Stimulated activated CD4-positive, alpha-beta T cell treated with anti-CD3 and anti-CD28 coated beads, Interleukin-4, amount 100 ng/mL, for 4 hours (primary cell): ENCODE measurements at places on chromosomes 7 and 10.
A peak's percentile ranks its signal among the peaks of the same experiment; 100 is the strongest.

DNA sequence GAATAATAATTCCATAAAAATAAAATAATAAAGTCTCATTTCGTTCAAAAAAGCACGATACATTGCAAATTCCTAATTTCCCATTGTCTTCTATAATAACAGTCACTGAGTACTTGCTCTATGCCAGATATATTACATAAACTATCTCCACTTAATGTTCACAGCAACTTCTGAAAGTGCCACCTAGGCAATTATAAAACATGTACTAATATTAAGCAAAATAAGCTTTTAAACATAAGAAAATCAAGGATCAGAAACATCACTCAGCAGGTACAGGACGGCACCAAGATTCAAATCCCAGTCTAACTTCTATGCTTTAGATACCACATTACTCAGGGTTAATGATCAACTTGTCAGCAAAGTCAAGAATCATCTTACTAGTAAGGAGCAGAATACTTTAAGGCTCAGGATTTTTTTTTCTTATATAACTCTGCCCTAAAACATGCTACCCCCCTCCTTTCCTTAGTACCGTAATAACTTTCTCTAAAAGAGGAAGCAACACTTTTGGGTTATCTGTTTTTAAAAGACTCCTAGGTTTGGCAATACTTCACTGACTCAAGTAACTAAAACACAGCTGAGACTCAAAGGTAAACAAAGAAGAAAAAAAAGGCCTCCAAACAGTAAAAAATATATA is 51.3 kb downstream of the USP6NL start:
- DNase-seq, result no peak

- peak; percentile 18 for DNase-seq
These were observed 266 bp upstream of the MDFIC start for GRCh38 chr7:114921631-114922025.

DNA sequence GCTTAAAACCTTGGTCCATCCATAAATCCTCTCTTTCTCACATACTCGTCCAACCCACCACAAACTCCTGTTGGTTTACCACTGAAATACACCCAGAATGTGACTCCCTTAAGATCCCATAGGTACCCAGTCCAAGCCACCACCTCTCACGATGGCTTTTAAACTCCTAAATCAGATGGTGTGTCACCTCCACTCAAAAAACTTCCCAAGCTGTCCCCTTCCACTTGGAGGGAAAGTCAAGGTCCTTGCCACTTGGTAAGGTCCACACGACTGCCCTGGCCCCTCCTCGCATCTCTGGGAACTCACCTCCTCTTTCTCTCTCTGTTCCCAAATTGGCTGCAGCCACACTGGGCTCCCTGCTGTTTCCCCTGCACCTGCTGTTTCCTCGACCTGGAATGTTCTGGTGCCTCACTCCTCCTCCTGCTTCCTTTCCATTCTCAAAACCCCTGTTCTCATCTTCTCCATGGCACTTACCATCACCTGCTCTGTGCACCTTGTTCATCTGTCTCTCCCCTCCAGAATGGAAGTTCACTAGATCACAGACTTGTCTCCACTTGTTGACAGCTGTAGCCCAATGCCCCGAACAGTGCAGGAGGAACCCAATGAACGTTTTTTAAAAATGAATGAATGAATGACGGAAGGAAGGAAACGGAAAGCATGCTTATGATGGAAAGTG is 23.0 kb downstream of the ZFAND2A start:
- no peak for DNase-seq

DNA sequence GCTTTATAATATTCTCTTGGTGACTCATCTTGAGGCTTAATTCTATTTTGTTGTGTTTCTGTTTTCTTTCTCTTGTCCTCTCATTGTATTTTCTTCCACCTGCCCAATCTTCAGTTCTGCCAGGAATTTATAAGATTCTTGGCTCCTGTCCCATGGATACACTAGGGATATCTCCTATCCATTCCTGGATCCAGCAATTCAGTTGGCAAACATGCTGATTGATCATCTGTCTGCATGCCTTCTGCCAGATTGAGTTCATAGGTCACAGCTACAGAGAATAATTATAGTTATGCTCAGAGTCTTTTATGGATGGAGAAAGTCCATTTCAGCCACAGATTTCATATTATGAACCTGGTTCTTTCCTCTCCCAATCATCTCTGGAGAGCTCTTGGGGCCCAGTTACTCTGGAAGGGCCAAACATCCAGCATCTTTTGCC is 140.4 kb upstream of the MAGI2 start:
- DNase-seq, result no peak

- no peak for DNase-seq
These were observed 207.4 kb downstream of the TCF7L2 start for GRCh38 chr10:113157441-113157840.

GRCh38 chr7:7773334-7774309 is 55.2 kb upstream of the RPA3 start:
- no peak for DNase-seq

- DNase-seq, result no peak
These were observed 52.8 kb downstream of the ASB13 start for GRCh38 chr10:5613481-5614154.
